AG09309 (cell line): ENCODE measurements at places on chromosomes 12 and 14.

GRCh38 chr12:6830286-6830890 is 2.2 kb downstream of the P3H3 start:
- no peak for DNase-seq

- DNase-seq = no peak
These were observed 27.5 kb upstream of the PTGR2 start for GRCh38 chr14:73824127-73824526.

GRCh38 chr12:116610971-116611541 is 51.9 kb downstream of the MAP1LC3B2 start:
- no peak for DNase-seq

GRCh38 chr14:56199982-56200577 is 81.9 kb downstream of the PELI2 start:
- DNase-seq = no peak

GRCh38 chr12:46372544-46373300 is at the start of gene SLC38A2:
SLC38A2 (minus strand) TSS chr12:46372773; CDS start chr12:46371293, 1,480 bp downstream.
- DNase-seq = peak; percentile 70

DNA sequence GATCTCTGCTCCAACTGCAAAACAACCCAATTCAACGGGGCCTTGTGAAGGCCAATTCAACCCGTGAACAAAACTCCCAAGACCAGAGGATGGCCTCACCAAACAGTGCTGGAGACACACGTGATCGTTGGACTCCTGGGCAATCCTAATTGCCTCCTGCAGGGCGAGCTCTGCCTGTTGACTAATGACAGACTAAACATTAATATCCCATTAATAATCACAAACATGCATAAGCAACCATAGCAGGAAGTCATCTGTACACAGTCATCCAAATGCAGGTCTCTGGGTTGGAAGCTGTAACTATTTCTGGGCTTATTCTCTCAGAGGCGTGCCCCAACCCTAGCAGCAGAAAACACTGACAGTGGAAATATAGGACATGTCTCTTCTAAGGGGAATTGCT is 21.0 kb downstream of the ANAPC5 start:
- no peak for DNase-seq

DNA sequence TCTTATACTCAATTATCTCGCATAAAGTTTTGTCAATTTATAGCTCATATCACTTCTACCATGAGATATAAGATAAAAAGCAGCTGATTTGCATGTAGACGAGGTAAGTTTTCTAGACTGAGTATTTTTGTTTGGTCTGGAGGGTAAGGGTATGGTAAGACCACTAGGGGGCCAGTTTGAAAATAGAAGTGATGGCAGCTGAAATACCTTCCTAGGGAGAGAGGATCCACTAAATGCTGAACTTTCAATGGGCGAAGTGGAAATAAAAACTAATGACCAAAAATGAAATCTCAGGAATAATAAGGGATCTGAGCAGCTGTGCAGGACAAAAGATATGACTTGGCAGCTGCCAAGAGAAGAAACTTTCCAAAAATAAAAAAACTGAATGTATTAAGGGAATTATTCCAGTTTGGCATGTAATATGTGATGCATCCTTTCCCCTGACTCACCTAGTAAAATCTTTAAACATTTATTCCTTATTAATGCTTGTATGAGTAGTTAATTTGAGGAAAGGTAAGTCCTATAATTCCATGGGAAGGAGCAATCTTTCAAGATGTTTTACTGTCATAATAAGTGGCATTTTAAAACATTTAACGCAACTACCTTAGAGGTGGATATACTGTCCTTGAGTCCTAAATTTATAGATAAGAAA is 754.5 kb downstream of the C12orf50 start:
- no peak for DNase-seq

GRCh38 chr12:16063726-16064125 is 152.6 kb downstream of the DERA start:
- no peak for DNase-seq

DNA sequence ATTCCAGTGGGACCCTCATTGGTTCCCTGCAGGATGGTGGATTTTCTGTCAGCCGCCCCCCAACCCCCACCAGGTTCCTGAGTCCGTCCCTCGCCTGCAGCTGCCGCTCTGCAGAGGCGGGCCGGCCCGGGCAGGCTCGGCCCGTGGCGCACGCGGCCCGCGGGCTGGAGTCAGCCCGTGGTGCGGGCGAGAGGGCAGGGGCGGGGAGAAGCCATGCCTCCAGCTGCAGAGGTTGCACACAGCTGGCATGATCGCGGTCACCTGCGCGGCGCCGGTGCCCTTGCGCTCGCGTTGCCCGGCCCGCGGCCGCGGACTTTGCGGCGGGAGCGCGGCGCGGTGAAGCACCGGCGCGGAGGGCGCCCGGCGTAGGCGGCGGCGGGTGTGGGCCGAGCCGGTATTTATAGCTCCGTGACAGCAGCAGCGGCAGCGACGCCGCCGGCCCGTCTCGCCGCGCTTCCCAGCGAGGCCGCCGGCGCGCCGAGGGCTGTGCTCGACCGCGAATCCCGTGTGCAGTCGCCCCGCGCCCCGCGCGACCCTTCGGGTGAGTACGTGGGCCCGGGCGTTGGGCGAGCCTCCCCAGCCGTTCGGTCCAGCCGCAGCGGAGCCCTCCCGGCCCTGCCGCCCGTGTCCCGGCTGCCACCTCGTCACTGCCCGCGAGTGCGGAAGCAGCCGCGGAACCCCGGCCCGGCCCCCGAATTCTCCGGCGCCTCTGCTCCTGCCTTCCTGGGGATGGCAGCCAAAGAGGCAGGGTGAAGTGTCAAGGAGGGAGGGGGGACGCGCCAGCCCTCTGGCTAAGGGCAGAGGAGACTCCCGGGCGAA is at the start of gene TMEM117:
TMEM117 (plus strand) TSS at position 426 of the 819 bp plus-strand sequence.
- DNase-seq = no peak

DNA sequence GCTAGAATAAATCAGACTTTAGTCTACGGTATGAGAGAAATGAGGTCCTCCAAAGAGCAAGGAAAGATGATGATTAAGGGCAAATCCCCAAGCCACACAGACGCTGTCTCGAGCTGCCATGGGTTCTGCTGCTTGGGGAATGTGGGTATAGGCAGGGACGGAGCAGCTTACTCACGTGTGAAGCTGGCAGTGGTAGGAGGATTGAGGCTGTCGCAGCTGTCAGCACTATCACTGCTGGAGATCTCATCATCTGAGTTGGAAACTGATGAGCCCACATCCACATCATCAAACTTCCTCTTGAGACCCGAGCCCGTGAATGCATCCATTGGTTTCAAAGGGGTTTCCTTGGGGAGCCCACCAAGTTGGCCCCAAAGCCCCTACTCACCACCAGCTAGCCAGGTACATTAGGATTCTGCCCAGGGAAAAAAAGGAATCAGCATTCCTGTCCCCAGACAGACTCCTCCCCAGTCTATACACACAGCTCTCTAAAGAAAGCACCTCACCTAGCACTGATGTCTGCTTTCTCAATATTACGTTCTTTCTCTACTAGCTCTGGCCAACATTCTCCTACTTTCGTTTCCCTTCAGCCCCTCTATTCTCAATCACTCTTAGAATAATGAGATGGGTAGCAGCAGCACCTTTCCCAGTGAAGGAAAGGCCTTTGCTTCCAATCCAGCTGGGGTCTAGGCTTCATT is 7.0 kb downstream of the CSRNP2 start:
- DNase-seq = no peak

DNA sequence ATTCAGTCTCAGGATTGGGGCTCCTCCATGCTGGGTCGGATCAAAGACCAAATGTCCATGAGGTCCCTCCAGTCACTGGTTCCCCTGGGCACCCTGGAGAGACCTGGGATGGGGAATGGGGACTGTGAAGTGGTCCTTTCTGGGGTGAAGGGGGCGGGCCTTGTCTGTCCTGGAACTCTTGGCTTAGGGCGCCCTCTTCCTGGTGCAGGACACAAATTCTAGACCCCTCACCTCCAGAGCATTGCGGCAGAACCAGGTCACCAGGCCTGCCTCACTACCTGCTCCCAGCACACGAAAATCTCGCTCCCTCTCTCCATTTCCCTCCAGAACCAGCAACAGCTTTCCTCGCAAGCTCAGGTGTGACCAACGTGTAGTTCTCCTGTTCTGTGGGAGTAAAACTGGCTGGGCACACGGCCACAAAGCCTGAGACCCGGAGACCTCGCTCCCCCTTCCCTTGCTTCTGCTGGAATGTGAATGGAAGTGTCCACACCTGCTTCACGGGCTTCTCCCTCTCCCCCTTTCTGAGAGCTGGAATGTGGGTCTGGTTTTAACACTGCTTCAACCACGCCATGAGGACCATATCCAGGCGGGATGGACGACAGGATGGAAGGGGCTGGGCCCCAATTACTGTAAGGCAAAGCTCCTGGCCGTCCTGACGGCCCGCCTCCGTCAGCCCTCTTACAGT is 112.7 kb downstream of the SCARB1 start:
- DNase-seq = no peak

- DNase-seq = no peak
These were observed 130.4 kb downstream of the DAAM1 start for GRCh38 chr14:59318908-59319307.
